Activated CD8-positive, alpha-beta memory T cell treated with anti-CD3 and anti-CD28 coated beads for 48 hours (primary cell): ENCODE measurements at places on chromosomes 5 and 9.

GRCh38 chr5:97164846-97165245 is 18.2 kb downstream of the RIOK2 start:
- DNase-seq = no peak

DNA sequence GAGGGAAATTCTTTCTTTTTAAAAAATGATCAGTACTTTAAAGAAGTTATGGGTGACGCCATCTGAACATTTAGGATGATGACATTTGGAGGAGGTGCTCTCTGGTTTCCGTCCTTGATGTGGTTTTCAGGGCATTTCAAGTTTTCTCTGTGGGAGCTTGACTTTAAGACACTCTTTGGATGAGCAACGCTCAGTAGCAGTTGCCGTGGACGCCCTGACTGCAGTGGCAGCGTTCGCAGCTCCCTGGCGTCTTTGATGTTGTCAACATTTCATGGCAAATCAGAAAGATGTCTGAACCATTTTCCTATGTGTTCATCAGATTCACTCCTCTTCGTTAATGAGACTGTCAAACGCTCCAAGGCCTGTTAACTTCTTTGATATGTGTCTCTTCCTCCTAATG is 86.1 kb downstream of the ZNF354C start:
- no peak for DNase-seq

DNA sequence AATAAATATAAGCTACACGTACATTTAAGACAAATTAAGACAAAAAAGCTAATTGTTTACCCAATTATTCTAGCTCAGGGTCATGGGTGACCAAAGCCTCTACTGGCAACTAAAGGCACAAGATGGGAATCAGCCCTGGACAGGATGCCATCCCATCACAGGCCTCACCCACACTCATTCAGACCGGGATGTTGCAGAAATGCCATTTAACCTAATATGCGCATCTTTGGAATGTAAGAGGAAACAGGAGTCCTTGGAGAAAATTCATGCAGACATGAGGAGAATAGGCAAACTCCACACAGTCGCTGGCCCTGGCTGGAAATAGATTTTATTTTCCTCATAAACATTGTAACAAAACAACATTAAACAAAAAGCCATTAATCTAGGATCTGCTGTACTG is 2003.8 kb upstream of the CDH9 start:
- no peak for DNase-seq

- DNase-seq = peak; percentile 25
Observed at GRCh38 chr5:123549256-123549904, 37.4 kb downstream of the CSNK1G3 start.

GRCh38 chr9:126390923-126391322 is 64.3 kb downstream of the MVB12B start:
- DNase-seq = no peak

DNA sequence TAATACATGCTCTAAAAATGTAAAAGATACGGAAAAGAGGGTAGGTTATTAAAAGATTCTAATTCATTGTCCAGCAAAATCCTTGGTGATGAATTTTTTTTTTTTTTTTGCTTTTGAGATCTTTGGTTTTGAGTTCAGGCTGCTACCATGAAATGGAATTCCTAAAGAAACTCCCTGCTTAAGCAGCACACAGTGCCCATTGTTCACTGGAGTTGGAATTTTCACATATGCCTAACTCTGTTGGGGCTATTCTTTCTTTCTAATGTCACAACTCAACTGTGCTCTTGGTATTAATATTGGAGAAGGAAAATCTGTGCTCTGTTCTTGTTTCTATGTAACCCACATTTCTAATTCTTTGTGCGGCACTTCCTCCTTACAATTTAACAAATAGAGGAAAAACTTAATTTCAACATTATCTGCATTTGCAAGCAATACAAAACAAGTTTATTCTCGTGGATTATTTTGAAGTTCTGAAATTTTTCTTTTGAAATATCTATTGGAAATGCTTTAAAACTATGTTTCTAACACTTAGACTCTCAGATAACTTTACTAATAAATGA is 21.6 kb downstream of the MATR3 start:
- DNase-seq = no peak

- DNase-seq = no peak
Observed at GRCh38 chr5:101877451-101877850, 418.6 kb downstream of the SLCO4C1 start.

DNA sequence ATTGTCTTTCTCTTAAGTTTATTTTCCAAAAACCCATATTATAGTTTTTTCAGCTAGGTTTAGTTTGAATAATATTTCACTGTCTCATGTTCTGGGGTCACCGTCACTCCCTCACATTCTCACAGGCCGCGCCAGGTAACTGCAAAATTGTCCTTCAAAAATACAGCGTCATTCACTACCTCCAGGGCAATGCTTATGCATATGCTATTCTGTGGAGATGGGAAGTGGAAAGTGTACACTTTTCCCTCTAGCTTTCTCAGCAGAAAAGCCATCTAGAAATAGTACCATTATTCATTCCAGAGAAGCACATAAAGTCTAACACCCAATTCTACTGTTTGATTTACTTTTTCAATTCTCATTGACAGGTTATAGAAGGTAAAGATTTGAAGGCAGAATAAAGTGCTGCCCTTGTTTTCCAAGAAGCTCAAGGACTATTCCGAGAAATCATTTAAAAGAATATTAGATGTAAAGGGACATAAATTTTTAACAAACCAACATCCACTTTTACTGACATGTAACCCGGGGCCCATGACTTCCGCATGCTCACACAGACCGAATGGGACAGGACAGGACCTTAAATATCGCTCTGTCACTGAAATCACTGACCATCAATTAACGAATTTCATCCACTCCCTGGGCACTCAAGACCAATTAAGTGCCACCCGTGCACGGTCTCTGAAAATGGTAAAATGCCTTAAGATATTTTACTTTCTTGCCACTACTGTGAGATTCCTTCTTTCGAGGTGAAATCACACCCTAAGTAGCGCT is 720 bp downstream of the NUDT12 start:
- DNase-seq = no peak

DNA sequence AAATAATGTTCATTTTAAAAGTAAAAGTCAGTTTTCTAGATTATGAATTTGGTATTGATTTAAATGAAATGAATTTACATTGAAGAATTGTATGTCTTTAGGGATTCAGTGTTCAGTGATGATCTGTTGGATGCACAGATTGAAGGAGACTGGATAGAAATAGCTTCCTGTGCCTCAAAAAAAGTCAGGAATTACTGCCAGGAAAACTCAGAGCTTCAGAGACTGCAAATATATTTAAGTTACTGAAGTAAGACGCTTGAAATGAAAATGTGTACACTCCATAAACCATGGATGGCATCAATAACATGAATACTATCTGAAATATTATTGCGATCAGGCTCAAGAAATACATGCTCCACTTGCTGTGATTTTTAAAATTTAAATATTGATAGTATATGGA is 60.3 kb downstream of the ADCY2 start:
- no peak for DNase-seq
